Anterior cingulate cortex (tissue), 58 donors: ENCODE measurements at places on chromosomes 2 and 18.

GRCh38 chr2:241131531-241131930 lies 17.7 kb downstream of the PASK start:
- DNase-seq = no peak

DNA sequence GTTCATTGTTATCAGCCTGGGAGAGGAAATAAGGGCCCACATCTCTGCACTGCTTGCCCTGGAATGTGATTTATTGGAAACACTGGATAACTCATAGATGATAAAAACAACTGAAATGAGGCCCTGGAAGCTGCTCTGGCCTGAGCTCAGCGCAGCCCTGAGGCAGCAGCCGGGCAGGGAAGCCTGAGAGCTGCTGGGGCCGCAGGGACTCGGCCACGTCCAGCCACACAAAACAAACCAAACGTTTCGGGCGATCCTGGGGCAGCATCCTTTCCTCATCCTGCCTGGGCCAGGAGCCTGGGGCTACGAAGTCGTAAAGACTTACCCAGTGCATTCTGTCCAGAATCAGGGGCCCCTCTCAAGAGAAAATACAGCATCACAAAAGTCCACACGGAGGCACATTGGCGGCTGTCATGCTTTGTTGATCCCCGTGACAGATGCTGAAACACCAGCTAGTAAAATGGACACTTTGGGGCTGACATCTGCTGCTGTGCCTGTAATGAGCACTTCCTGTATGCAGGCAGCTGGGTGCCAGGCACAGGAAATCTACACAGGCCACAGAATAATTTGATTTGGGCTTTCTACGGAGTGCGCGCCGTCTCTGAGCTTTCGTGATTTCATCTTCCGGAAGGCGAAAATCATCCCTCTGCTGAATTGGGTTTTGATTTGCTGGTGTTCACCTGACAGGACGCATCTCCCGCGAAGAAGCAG lies 250.6 kb downstream of the EIPR1 start:
- no peak for DNase-seq

GRCh38 chr2:7930800-7931635 lies 750.8 kb upstream of the ID2 start:
- no peak for DNase-seq

GRCh38 chr2:29591600-29591999 lies 329.8 kb downstream of the ALK start:
- DNase-seq = no peak

DNA sequence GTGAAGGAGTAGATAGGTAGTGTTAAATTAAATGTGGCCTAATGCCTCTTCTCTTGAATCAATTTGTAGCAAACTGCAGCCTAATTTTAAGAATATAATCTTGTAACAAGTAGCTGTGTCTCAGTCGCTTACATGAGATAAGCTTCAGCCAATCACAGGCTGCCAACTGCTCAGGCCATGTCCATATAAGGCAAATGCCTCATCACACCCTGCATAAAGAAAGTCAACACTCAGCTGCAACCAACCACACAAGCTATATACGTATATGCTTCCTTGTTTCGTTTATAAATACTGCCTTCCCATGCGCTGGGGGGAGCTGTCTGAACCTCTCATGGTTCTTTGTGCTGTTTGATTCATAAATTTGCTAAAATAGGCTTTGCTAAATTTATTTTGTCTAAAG lies 476.3 kb downstream of the TRIB2 start:
- no peak for DNase-seq

DNA sequence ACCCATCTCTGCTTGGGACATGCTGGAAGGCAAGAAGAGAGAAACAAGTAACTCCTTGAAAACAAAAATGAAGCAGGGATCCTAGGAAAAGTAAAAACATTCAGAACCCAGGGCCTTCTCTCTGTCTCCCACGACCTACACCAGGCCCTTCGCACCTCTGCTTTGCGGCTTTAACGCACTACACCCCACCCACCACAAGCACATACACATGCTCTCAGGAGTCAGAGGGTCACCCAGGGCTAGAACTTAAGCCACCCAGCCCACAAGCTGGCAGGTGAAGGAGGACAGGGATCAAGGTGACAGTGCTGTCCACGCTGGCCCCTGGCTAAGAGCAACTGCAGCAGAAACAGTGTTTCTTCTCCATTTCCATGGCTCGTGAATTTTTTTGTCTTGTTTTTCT lies 72.2 kb downstream of the BCL11A start:
- no peak for DNase-seq

GRCh38 chr2:191376981-191377629 lies 131.9 kb downstream of the MYO1B start:
- DNase-seq = no peak

GRCh38 chr2:200810252-200810997 lies 1.3 kb upstream of the BZW1 start:
- no peak for DNase-seq

DNA sequence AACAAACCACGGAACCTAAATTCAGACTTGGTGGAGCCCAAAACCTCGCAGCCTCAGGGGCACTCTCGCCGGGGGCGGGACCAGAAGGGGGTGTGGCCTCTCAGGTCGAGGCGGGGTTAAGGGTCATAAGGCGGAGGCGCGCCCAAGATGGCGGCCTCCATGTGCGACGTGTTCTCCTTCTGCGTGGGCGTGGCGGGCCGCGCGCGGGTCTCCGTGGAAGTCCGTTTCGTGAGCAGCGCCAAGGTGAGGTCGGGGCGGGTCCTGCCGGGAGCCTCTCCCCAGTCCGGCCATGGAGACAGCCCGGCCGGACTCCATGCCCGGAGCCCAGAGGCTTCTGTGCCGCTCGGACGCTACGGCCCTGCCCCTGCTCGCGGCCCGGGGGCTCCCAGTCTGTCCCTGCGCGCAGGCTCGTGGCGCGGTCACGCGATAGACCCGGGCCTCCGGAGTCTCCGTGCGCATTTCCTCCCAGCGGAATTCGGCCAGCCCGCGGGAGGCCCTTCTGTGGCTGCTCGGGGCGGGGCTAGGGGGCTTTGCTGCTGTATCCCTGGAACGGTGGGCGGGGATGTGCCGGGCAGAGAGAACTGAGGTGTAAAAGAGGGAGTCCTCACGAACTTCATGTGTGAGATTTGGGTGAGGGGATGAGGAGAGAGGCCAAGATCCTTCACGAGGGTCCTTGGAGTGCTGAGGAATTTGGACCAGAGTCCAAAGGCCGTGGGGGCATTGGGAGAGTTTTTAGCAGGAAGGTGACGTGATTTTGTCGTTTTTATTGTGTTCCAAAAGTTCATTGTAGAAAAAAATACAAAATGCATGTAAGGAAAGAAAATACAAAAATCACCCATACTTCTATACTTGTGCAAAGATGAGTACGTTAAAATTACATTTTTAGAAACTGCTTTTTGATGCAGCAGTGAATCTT lies at the start of gene SMYD5:
Gene SMYD5, plus strand, starts transcription at position 126 of the 916 bp plus-strand sequence. Its CDS starts 22 bp downstream, at position 148.
- peak; percentile 79 for DNase-seq

DNA sequence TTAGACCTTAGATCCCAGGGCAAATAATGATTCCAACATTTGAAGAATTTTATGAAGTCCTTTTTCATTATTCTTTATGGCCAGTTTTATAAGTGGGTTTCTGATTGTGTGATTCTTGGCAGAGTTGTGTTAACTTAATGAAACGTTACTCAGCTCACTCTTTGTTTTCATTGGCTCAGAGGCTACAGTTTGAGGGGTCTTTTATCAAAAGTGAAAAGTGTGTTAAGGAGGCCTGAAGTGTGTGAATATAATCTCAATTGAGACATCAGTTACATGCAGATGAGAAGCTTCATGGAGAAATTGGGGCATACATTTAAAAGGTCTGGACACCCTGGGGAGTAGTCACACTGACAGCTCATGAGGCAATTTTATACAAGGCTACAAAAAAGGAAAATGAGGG lies 74.6 kb downstream of the ASXL3 start:
- no peak for DNase-seq

GRCh38 chr2:202541137-202541536 lies 93.6 kb upstream of the FAM117B start:
- DNase-seq = no peak

DNA sequence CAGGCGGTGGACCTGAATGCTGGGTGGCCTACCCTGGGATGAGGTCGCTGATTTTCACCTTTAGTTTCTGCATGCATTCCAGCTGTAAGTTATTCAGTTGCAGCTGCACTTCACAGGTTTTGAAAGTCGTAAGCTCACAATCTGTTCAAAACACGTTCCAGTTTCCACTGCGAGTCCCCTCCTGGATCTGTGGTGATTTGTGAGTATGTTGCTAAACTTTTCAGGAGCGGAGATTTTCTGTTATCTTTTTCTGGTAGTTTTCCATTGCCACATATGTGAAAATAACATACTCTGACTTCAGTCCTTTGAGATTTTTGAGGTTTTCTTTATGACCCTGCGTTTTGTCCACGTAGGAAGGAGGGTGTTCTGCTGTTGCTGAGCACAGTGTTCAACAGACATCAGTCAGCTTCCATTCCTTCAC lies 102.1 kb downstream of the SNTG2 start:
- no peak for DNase-seq

DNA sequence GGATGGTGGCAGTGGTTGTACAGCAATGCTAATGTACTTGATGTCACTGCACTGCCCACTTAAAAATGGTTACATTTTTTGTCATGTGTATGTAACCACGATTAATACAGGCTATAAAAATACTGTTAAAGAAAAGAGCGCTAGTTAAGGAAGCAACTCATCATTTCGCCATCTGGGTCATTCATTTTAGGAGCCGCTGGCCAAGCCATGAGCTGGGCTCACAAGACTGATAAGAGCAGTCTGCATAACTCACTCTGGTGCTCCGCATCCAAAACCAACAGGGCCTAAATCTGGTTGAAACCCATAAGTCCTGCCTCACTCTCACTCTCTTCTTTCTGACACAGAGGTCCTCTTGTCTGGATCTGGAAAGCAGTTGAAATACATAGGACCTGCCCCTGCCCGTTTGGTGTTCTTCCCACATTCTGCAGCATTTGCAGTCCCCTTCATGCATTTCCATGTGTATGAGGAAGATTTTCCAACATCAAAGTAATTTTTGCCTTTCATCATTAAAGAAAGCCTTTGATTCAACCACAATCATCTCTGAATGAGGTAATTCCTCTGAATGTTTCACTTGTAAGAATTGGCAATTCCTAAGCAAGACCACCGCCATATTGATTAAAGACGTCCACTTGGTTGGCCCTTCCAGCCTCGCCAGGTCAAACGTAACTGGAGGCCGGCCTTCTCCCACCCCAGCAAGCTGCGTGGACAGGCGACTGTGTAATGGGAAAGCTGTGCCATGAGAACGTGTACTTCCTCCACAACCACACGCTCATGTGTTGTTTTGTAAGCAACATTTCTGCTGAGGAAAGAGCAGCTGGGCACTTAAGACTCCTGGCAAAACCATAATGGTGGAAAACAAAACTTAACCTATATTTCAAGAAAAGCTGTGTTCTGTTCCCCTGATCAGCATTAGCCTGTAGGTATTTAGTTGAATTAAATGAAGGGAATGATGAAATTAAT lies 112.2 kb downstream of the VAPA start:
- no peak for DNase-seq

GRCh38 chr2:196520605-196521004 lies 118.9 kb upstream of the CCDC150 start:
- DNase-seq = no peak

DNA sequence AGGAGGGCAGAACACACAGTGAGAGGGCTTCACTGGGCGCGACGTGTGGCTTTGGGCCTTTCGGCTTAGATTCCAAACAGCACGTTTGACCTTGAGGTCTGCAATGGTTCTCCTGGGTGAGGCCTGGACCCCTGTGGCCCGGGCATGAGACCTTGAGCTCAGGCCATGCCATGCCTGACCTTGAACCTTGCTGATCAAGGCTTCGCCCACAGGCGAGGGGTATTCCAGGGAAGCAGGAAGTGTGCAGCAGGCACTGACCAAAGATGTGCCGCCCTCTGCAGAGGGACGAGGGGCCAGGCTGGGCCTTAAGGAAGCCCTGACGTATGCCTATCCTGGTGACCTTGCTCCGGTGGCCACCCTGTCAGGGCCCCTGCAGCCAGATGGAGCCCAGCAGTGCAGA lies 178.3 kb upstream of the HDAC4 start:
- no peak for DNase-seq

- DNase-seq = no peak
Observed at GRCh38 chr18:37280701-37281393, 284.8 kb downstream of the CELF4 start.

DNA sequence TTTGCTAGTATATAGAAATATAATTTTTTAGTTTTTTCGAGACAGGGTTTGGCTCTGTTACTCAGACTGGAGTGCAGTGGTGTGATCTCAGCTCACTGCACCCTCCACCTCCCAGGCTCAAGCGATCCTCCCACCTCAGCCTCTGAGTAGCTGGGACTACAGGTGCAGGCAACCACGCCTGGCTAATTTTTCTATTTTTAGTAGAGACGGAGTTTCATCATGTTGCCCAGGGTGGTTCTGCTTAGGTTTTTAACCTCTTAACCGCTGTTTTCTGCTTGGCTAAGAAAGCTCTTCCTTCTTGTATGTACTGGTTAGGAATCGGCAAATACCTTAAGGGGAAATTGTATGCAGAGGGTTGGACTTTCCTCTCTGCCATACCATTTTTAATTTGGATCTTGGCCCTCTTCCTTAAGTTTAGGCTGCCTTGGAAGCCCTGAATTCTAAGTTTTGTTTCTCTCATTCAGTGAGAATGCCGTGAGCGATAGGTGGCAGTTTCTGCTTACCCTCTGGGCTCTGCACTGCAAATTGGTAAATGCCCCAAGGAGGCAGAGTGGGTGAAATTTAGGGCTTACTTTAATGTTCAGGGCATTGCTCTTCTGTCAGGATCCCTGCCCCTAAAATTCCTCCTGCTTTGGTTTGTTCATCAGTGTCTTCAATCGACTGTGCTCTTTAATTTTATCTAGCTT lies 32.3 kb downstream of the EML6 start:
- DNase-seq = no peak

DNA sequence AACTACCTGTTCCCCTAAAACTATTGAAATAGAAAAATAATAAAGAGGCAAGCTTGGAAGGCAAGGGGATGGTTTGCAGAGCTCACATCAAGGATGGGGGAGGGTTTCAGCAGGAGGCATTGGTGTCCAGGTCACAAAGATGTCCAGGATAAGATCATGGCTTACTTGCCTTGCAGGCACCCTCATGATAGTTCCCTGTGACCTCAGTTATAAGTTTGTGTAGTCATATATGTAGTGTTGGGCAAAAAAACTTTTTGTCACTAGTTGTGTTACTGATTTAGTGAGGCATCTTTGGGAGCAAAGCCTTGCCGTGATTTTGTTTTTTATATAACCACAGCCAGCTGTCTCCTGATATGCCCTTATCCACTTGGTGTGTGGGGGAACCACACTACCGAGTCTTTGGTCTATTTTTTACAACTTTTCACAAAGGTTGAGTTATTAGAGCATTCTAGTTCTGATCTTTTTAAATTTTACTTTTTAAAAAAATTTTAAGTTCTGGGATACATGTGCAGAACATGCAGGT lies 53.3 kb downstream of the IL1R2 start:
- no peak for DNase-seq

- DNase-seq = no peak
Observed at GRCh38 chr2:47767497-47767844, 15.5 kb upstream of the MSH6 start.

- DNase-seq = no peak
Observed at GRCh38 chr2:177327009-177327408, 62.5 kb upstream of the NFE2L2 start.

GRCh38 chr18:12890964-12891363 lies 6.9 kb upstream of the PTPN2 start:
- no peak for DNase-seq
